ENCODE measurements at places on chromosomes 16 and 17.

- DNase-seq: no peak
Observed at GRCh38 chr16:23408823-23409298, 44.1 kb downstream of the COG7 start.

DNA sequence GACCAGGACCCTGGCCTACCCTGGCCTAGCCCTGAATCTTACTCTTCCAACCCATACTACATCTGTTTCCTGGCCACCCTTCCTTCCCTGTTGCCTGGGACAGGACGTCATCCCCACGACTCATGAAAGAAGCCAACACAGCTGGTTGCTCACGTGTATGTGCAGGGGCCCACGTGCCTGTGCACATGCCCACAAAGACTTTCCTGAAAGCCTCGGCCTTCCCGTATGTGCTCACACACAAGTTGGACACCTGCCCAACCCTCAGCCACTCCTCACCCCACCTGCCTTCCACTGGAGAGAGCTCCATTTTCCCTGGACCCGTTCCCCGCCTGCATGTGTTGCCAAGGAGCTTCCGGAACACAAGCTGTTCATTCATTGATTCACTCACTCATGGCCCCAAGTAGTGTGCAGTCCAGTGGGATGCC lies 7.0 kb downstream of the PLXDC1 start:
- DNase-seq: no peak

DNA sequence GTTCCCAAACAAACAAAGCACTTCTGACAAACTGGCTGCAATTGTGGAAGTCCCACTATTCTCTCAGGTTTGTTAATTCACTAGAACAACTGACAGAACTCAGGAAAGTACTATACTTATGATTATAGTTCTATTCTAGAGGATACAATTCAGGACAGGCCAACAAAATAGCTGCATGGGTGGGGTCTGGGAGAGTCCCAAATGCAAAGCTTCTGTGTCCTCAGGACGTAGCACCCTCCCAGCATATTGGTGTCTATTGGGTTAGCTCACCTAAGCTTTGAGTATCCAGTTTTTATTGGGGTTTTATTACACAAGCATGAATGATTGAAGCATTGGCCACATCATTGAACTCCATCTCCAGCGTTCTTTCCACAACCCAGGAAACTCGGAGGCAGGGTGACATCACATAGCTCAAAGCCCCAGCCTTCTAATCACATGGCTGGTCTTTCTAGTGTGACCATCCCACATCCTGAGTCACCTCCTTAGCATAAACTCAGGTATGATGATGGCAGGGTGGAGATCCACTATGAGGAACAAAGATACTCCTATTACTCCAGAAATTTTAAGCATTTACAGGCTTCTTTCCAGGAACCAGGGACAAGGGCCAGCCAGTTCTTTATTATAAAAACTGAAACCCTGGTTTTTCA lies 43.9 kb upstream of the CCNF start:
- no peak for DNase-seq

GRCh38 chr16:30187971-30188561 lies 4.7 kb downstream of the CORO1A start:
- DNase-seq: no peak

GRCh38 chr16:76222087-76222486 lies 55.1 kb upstream of the CNTNAP4 start:
- DNase-seq: no peak

GRCh38 chr16:7746941-7747340 lies 414.3 kb downstream of the RBFOX1 start:
- no peak for DNase-seq

GRCh38 chr16:66847533-66848067 lies 3.4 kb downstream of the CA7 start:
- DNase-seq: no peak

- DNase-seq: no peak
Observed at GRCh38 chr16:81369888-81370504, 55.2 kb downstream of the GAN start.

DNA sequence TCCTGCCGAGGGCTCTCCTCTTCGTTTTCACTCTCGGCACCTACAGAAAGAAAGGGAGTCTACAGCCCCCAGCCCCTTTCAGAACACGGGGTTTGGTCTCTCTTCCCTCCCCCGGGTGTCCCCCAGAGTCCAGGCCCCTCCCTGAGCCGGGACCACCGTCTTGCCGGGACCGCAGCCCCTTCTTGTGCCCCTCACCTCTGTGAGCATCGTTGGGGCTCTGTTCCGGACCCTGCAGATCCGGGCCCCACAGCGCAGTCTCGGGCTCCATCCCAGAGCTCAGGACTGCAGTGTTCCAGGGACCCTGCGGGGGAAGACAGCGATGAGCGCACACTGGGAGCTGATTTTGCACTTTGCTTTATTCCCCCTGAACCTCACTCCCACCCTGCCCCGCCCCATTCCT lies 2.8 kb downstream of the ZNF629 start:
- DNase-seq: no peak

GRCh38 chr17:2885733-2886132 lies 89.5 kb downstream of the RAP1GAP2 start:
- DNase-seq: no peak

DNA sequence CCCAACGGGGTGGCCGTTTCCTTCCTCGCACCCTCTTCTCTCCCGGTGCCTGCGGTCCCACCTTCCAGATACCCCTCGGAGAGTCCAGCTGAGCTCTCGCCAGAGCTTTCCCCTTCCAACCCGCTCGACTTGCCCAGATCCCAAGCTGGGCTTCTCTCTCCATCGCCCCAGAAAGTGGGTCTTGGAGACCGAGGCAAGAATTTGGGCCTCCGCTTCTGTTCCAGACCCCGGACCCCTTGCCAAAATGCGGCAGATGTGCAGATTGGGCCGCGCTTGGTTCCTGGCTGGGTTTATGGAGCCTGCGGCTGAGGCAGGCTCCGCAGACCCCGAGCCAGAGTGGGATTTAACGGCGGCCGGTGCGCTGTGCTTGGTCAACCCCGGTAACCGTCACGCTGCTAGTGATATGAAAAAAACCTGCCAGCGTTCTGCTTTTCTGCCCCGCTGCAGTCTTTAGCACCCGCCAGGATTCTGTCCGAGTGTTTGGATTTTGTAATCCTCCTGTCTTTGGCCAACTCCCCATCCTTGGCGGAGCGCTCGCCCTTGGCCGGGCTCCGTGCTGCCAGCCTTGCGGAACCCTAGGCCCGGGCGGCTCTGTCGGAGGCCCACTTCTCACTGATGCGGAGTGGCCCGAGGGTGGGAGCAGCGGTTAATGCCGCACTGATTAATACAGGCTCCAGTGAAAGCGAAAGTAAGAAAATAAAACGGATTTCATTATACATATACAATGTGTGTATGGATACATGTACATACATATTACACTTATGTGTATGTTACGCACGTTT lies 754 bp upstream of the SLFN11 start:
- DNase-seq: no peak
